ENCODE measurements at places on chromosomes 13 and 19. TPM values are rescaled to one million over a fixed set of nuclear protein-coding genes. Genes with fewer than 3 reads are reported as not detected.

QPCTL gene
- total RNA-seq: 8.0 TPM

- no peak for DNase-seq
Measured at GRCh38 chr19:18502638-18503294, 19.1 kb downstream of the ELL start.

GRCh38 chr19:12794196-12794941 is 3.1 kb downstream of the JUNB start:
- DNase-seq: no peak

DNA sequence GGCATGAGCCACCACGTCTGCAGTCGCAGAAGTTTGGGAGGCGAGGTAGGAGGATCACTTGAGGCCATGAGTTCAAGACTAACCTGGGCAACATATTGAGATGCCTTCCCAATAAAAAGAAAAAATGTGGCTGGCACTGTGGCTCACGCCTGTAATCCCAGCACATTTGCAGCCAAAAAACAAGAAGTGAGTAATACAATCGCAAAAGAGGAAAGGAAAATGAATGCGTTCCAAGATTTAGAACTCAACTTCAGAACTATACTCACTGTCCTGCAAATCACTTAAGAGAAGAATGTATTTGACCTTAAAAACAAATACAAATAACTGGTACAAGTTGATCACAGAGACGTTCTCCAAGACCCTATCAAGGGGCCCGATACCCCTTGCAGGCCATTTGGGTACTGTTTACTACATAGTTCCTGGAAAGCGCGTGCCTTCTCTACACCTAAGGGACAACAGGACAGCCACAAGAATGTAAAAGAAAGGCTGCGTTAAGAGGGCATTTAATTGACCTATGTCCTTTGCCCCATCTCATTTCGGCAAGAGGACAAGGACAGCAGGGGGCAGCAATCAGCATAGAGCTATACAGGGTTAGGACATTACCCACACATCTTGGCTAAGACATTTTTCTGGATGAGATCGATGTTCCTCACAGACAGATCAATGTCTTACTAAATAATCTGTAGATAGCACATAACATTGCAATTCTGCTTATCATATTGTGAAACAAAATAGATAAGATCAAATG is 41.3 kb downstream of the FLT3 start:
- no peak for DNase-seq

IL11 gene
- total RNA-seq: 0.47 TPM

- DNase-seq: no peak
Measured at GRCh38 chr19:6509118-6509971, 7.2 kb upstream of the TUBB4A start.

DNA sequence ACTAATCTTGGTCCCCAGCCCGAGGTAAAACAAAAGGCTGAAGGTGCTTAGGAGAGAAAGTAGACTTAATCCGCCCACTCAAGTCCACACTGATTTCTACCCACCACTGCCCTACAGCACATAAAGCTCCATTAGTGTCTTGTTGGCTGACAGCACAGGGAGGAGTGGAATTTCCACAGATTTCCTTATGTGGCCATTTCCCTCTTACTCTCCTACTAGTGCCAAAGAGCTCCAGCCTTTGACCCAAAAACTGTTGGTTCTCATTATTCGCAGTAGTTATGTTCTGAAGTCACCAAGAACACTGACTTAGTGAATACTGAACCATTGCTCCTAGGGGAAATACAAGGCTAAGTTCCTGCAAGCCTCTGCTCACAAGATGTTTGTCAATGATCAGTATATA is 61.2 kb downstream of the RAB20 start:
- DNase-seq: no peak

DNA sequence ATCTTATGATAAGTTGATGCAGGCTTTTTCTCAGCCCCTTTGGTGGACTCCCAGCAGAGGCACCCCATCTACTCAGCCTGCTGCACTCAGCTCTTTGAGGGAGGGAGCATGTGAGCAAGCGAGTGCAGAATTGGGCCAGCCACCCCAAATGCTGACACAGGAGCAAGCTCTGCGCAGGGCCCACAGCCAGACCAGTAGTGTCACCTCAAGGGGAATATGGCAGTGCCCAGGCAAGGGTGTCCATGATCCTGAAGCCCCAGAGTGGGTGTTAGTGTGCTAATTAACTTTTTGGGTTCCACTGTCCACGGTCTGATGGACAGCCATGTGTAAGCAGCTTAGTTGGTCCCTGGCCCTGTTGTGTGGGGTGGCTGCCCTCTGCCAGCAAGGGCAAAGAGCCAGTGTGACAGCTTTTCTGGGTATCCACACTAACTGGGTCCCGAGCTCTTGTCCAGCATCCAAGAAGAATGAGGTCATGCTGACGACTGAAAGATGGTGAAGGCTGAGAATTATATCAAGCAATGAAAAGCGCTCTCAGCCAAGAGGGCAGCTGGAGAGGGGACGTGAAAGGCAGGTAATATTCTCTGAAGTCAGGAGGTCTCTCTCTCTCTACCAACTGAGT is 898.3 kb upstream of the PCDH9 start:
- no peak for DNase-seq

PCID2 gene
- 34.9 TPM for total RNA-seq

LINGO3 gene
- total RNA-seq: 0.09 TPM

DNA sequence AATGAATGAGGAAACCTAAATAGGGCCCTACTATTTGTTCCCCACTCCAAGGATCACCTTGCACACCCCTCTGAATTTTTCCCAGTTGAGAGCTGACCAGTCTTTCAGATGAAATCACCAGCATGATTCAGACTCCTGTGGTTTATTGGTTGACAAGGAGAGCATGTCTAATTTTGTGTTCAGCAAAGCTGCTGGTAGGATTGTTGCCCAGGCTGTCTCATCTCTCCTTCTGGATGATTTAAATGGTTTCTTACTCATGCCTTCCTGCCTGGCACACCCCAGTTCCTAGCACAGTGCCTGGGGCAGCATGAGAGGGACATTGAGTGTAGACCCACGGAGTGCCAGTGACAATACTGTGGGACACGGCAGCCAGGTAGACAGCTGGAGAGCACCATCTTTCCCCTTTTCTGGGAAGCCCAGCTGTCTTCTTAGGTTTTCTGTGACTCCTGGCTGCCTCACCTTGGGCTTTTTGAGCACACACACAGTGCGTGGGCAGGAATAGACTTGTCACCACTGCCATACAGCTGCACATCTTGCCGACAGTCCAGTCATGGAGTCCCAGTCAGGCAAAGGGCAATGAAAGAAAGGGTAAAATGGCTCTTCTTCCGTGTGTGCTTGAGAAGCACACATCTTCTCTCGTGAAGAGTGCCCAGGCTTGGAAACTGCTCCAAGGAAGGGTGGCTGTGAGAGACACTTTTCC is 12.3 kb downstream of the FGF9 start:
- DNase-seq: peak; percentile 75

DNA sequence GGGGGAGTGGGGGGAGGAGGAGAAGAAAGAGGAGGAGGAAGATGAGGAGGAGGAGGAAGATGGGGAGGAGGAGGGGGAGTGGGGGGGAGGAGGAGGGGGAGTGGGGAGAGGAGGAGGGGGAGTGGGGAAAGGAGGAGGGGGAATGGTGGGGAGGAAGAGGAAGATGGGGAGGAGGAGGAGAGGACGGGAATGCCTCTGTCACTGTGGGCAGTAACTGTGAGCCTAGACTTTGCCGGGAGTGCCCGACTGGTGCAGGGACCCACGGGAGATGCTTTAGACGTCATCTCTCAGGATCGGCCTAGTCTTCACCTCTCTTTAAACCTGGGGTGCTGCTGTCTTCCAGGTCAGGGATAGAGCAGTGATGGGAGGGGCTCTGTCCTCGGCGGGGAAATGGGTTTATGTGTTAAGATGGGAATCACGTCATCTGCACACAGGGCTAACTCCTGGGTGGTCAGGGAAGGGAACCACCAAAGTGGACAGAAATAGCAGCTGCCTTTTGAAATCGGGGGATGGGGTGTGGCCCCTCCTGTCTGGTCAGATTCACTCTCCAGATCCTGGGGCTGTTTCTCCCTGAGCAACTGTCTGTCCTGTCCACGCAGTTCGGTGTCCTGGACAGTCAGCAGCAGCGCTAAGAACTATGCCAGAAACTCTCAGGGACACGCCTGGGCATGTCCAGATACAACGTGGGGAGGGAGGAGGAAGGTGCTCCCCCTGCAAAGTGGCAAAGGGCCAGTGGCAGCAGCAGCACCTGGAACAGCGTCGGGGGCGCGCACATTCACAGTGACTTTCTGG is 26.9 kb downstream of the GAS6 start:
- peak; percentile 60 for DNase-seq

- DNase-seq: no peak
Measured at GRCh38 chr19:42161616-42162263, 29.5 kb upstream of the POU2F2 start.

- DNase-seq: no peak
Measured at GRCh38 chr13:46403851-46404732, 17.0 kb upstream of the RUBCNL start.

DNA sequence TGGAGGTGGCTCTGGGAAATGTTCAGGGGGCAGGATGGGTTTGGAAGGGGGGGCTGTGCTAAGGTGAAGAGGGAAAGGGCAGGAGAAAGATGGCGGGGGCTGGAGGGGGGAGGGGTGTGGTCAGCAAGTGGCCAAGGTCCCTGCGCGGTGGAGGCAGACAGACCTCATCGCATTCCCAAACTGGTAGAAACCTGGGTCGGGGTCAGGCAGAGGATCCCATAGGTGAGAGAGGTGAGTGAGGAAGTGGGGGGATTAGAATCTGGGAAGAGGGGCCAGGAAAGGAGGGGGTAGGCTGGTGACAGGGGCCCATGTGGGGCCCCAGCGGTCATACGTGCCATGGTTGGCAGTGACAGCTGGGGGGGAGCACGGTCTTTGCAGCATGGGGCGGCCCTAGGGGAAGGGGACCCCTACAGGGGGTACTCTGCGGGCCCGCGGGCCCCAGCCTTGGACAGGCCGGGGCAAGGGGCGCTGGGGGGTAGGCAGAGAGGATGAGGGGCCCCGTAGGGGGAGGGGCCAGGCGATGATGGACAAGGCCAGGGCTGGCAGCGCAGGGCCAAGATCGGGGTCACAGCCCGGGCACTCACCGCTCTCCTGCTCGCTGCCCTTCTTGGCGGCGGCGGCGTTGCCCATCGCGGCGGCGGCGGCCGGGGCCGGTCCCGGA is 514 bp downstream of the PRKACA start:
- DNase-seq: peak; percentile 88

DNA sequence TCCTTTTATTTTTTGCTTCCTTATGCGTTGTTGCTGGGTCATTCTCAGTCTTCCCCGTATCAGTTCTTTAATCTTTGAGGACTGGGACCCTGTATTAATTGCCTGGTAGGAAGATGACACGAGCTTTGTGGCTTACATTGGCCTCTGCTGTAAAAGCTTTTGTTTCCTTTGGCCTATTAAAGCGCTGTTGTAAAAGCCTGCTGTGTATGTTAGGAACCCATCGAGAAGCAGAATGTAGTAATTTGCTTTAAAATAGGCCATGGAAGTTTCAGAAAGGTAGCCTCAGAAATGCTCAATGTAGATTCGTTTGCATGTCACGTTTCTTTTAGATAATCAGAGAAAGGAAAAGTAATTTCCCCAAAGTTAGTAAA is 257.5 kb upstream of the STARD13 start:
- DNase-seq: no peak

DNA sequence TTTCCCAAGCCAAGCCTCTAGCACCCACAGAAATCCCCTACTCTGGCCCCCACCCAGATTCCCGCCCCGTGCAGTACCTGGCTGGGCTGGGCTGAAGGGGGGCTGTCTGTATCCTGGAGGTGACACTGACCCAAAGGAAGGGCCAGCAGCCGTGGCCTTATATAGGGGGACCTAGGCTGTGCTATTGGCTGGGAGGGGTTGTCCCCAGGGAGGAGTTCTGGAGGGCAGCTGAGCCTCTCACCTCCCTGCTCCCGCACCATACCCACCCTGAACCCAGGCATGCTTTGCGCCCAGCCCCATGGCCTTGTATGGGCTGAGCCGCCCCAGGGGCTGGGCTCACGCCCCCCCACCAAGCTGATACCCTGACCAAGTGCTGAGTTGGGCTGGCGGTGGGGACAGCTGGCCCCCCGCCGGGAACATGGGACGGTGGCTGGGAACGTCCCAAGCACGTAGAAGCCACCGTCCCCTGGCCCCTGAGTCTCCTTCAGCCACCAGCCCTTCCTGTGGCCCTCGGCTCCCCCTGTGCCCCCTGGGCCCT is at the start of gene CKM:
CKM (minus strand) TSS at position 132 of the 538 bp plus-strand sequence. CDS start 3,162 bp downstream, outside the sequence.
- no peak for DNase-seq

WDR87 gene
- not detected for total RNA-seq

DNA sequence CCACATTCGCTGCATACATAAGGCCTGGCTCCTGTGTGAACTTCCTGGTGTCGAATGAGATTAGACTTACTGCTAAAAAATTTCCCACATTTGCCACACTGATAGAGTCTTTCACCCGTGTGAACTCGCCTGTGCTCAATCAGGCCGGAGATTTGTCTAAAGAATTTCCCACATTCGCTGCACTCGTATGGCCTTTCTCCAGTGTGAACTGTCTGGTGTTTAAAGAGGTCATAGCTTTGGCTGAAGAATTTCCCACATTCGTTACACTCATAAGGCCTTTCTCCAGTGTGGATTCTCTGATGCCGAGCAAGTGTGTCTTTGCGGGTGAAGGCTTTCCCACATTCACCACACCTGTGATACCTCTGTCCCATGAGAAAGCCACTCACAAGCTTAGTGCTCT is 6.5 kb downstream of the ZNF671 start:
- no peak for DNase-seq

GRCh38 chr13:93101226-93101734 is 125.3 kb upstream of the GPC6 start:
- no peak for DNase-seq

DNA sequence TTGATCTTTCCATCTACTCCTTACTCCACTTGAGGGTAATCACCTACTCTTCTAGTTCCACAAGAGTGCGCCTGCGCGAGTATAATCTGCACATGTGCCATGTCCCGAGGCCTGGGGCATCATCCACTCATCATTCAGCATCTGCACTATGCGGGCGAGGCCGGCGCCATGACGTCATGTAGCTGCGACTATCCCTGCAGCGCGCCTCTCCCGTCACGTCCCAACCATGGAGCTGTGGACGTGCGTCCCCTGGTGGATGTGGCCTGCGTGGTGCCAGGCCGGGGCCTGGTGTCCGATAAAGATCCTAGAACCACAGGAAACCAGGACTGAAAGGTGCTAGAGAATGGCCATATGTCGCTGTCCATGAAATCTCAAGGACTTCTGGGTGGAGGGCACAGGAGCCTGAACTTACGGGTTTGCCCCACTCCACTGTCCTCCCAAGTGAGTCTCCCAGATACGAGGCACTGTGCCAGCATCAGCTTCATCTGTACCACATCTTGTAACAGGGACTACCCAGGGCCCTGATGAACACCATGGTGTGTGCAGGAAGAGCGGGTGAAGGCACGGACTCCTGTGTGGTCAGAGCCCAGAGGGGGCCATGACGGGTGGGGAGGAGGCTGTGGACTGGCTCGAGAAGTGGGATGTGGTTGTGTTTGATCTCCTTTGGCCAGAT is 2.7 kb upstream of the KLK2 start:
- DNase-seq: no peak

DNA sequence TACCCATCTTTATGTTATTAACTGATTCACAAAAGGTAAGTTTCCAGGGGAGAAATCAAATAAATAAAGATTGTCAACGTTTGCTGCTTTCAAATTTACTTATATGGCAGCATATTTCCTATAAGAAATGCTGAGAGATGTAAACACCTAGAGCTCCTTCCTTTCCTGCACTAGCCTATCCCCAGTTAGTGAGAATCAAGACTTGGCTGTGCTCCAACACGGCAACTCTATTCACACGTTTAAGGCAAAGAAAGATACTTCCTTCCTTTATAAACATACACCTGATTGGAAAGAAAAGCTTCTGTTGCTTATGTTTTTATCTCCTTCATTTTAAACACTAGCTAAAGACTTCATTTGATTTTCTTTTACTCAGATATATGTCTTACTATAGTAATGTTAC is 107.0 kb downstream of the PCDH9 start:
- no peak for DNase-seq

Data from kidney (tissue), 22 donors.